Right lobe of liver (tissue), 6 donors: ENCODE measurements at places on chromosomes 5 and 9.

DNA sequence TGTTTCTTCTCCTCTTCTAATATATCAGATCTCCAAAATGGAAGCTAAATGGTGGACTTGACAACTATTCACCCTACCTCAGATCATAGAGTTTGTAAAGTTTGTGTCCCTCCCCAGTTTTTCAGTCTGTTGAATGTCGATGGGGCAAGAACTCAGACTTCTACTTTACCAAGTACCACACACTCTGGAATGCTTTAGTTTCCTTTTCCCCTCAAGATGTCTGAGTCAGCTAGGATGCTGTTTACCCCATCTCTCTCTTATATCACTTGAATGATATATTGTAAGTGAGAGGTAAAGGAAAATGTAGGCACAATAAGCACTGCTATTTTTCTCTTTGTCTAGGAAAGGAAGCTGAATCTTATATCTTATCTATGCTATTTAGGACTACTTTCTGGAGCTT is 25.9 kb upstream of the TAL2 start:
- H3K4me3 ChIP-seq: no peak overlapping the region
- DNase-seq: no peak
- H3K27me3 ChIP-seq: no peaks in the 10 kb centered on the region
- no peaks in the 10 kb centered on the region for H3K4me1 ChIP-seq
- no peak overlapping the region for H3K27ac ChIP-seq

- H3K36me3 ChIP-seq: no peaks in the 10 kb centered on the region
- H3K4me1 ChIP-seq: no peaks in the 10 kb centered on the region
- H3K27me3 ChIP-seq: no peaks in the 10 kb centered on the region
- H3K27ac ChIP-seq: peak overlapping the region; percentile 47
- DNase-seq: peak; percentile 75
Observed at GRCh38 chr5:32709750-32710549, 1.2 kb upstream of the NPR3 start.

DNA sequence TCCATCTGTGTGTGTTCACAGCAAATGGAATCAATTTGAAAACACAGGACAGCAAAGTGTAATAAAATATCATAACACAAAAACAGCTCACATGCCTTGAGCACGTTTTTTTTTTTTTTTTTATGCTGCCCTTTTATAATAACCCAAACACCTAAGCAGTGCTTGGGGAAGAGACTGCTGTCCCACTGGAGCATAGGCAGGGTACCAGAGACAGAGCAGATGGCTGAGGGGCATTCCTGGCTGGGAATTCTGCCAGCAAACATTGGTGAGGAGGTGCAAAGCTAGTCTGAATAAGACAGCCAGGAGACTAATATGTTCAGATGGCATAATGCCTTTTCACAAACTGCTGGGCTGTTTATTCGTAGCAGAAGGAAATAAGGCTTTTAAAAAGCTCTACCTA is 58.1 kb upstream of the SV2C start:
- H3K4me1 ChIP-seq: no peaks in the 10 kb centered on the region
- H3K27ac ChIP-seq: no peak overlapping the region
- no peak overlapping the region for H3K4me3 ChIP-seq
- H3K36me3 ChIP-seq: no peaks in the 10 kb centered on the region

DNA sequence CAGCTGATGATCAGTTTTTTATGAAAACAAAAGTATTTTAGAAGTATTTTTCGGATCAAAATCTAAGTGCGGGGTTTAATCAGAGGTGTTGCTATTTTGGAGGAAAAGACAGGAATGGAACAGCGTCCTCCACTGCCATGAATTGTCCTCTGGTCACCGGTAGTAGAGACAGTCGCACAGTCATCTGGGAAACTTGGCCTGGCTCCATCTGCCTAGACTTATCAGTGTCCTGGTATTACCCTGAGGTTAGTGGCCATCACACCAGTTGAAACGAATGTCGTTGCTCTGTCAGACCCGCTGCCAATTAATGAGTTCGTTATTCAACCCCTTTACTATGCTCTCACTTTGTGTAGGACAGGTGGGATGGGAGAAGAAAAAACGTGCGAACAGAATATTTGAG is 8.2 kb downstream of the TLX3 start:
- H3K36me3 ChIP-seq: no peaks in the 10 kb centered on the region
- no peaks in the 10 kb centered on the region for H3K4me1 ChIP-seq
- DNase-seq: no peak
- H3K27me3 ChIP-seq: peaks cover 13% of the 10 kb centered on the region

GRCh38 chr5:25414742-25415141 is 770.0 kb upstream of the CDH10 start:
- no peaks in the 10 kb centered on the region for H3K27me3 ChIP-seq
- H3K27ac ChIP-seq: no peak overlapping the region
- no peak overlapping the region for H3K4me3 ChIP-seq
- no peaks in the 10 kb centered on the region for H3K36me3 ChIP-seq
- H3K4me1 ChIP-seq: no peaks in the 10 kb centered on the region

DNA sequence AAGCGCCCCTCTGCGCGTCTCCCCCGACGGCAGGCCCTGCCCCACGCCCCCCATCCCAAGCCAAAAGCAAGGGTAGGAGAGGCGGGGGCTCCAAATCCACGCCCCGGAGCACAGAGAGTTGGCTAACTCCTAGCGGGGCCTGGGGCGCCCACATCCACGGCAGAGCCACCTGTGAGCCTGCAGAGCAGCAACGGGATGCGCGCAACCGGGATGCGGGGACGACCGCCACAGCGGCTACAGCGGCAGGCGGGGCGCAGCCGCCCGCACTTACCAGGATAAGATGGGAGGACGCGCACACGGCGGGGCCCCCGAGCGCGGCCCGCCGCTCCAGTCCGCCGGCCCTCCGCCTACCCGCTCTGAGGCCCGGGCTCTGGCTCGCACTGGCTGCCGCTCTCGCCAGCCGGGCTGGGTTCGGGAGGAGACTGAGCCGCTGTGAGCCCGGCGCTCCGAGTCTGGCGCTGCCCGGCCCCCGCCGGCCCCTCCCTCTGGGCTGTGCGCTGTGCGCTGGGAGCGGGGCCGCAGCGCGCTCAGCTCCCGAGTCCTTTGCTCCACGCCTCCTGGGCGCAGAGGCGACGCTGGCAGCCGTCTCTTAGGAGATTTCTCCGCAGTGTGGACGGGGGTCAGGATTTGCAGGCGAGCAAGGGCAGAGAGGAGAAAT is at the start of gene SLC24A2:
TSS of gene SLC24A2 (minus strand) at position 424 of the 658 bp plus-strand sequence.
- H3K4me1 ChIP-seq: no peaks in the 10 kb centered on the region
- no peaks in the 10 kb centered on the region for H3K27me3 ChIP-seq
- no peak within 1 kb of the TSS for H3K27ac ChIP-seq
- H3K36me3 ChIP-seq: no peaks in the 10 kb centered on the region
- no peak within 1 kb of the TSS for H3K4me3 ChIP-seq
- DNase-seq: no peak

DNA sequence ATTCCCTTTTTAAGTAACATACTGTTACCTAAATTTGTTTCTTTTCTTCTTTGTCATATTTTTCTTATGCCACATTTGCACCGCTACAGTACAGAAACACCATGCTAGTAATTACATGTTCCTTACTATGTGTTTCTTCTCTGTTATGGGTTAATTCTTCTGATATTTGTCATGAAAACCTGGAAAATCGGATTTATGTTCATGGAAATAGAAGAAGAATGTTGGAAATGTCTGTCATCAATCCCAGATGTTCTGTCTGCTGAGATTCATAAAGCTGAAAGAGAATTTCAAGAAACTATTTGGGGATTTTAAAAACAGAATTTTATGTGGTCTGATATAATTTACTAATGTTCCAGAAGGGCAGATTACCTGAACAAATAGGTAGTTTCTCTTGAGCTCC is 305.2 kb upstream of the NREP start:
- no peaks in the 10 kb centered on the region for H3K4me1 ChIP-seq
- H3K27ac ChIP-seq: no peak overlapping the region
- no peak overlapping the region for H3K4me3 ChIP-seq

DNA sequence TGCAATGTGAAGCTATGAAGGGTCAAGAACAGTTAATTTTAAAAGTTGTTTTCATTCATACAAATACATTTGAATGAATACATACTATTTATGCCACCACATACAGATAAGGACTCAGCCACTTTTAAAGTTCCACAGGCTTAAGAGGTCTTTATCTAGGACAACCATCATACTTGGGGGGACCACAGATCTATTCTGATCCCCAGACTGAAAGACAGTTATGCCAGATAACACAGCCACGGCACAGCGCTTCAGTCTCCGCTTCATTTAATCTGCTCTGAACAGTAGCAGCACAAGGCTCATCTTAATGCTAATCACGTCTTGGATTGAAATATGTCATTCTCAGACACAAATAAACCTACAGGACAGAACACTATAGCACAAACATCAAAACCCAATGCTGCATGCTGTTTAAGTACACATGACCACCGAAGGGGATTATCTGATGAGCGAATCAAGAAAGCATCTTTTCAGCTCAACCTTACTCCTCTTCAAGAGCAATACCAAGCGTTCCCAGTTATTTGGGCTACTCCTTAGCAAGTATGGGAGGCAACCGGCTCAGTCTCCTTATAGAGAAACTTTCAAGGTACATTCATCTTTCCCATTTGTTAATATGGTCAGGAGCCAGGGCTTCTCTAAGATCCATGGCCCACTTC is 33.3 kb downstream of the PUM3 start:
- no peak for DNase-seq
- H3K27me3 ChIP-seq: no peaks in the 10 kb centered on the region
- peaks cover 20% of the 10 kb centered on the region for H3K36me3 ChIP-seq
- no peaks in the 10 kb centered on the region for H3K4me1 ChIP-seq
- H3K27ac ChIP-seq: no peak overlapping the region

DNA sequence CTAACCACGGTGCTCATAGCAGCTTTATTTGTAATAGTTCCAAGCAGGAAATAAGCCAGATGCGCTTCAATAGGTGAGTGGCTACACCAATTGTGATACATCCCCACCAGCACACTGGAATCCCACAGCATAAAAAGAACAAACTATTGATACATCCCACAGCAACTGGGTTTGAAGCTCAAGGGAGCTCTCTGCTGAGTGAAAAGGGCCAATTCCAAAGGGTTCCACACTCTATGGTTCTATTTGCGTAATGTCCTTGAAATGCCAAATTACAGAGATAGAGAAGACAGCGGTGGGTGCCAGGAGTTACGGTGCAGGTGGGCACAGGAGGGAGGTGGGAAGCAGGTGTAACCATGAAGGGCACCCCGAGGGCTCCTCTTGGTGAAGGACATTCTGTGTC is 155.3 kb upstream of the PPP1R26 start:
- no peak overlapping the region for H3K27ac ChIP-seq
- H3K27me3 ChIP-seq: no peaks in the 10 kb centered on the region
- no peak for DNase-seq
- no peaks in the 10 kb centered on the region for H3K36me3 ChIP-seq

DNA sequence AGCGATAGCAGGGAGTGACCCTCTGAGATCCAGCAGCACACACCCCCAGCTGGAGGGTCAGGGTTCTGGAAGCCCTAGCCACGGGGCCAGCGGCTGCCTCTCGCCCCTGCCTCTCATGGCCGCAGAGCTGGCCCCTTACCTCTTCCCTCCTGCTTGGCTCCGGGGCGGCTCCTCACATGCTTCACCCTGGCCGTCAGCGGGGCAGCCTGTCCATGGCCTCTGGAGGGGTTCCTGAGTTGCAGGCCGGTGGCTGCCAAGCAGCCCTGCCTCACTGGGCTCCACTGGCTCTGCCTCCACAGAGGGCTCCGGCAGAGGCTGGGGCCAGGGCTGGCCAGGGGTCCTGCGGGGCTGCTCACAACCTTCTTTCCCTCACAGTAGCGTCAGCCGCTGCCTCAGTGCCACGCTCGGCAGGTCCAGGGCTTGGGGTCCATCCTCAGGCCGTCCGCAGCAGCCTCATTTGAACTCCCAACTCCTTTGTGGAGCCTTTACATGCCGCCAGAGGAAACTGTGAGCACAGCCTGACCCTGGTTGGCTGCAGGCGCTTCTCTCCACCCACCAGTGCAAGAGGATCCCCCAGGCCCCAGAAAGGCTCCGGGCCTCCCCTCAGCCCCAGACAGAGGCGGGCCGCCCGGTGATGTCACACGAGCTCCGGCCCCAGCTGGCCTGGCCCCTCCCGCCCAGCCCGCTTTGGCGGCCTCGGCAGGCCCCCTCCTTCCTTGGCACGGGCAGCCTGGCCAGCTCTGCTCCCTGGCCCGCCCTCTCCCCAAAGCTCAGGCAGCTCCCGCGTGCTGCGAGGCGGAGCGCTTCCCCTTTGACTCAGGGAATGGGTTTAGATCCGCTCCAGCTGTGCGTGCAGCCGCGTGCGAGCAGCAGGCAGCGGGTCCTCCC is at the start of gene ANGPTL2:
TSS of gene ANGPTL2 (minus strand) at position 460 of the 888 bp plus-strand sequence. CDS start 13,904 bp downstream, outside the sequence.
- no peaks in the 10 kb centered on the region for H3K4me1 ChIP-seq
- H3K27ac ChIP-seq: peak within 1 kb of the TSS; percentile 47
- peak; percentile 65 for DNase-seq
- no peaks in the 10 kb centered on the region for H3K36me3 ChIP-seq
- H3K27me3 ChIP-seq: no peaks in the 10 kb centered on the region

DNA sequence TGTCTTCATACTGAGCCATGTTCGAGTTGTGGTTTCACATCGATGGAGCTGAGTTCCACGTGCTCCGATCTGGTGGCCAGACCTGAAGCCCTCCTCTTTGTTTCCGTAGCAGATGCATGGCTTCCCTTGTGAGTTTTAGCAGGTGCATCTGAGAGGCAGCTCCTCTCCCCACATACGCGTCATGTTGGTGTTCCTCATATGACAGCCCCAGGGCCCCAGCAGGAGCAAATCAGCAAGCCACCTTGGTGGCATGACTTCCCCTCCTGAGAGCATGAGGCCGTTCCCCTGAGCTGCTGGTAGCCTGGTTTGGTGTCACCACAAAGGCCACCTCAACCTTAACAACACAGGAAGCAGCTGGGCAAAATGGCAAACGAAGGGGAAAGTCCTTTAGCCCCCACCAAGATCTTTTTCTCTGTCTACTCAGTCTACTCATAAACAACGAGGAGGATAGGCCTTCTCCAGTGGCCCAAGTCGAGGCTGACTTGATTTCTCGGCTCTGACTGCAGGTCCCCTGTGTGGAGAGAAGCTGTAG is 5.9 kb downstream of the CYFIP2 start:
- no peaks in the 10 kb centered on the region for H3K27me3 ChIP-seq
- peaks cover 10% of the 10 kb centered on the region for H3K4me1 ChIP-seq
- H3K27ac ChIP-seq: peak overlapping the region; percentile 30
- no peaks in the 10 kb centered on the region for H3K36me3 ChIP-seq

- no peaks in the 10 kb centered on the region for H3K4me1 ChIP-seq
- no peaks in the 10 kb centered on the region for H3K27me3 ChIP-seq
- no peak for DNase-seq
- H3K27ac ChIP-seq: no peak overlapping the region
Observed at GRCh38 chr5:40312205-40312604, 367.5 kb upstream of the PTGER4 start.

GRCh38 chr5:95565280-95565920 is 10.5 kb downstream of the ARSK start:
- H3K27ac ChIP-seq: no peak overlapping the region
- H3K36me3 ChIP-seq: no peaks in the 10 kb centered on the region
- no peaks in the 10 kb centered on the region for H3K27me3 ChIP-seq

GRCh38 chr9:19028835-19029451 is 4.1 kb downstream of the SAXO1 start:
- H3K27me3 ChIP-seq: no peaks in the 10 kb centered on the region
- no peak overlapping the region for H3K4me3 ChIP-seq
- DNase-seq: no peak
- no peaks in the 10 kb centered on the region for H3K4me1 ChIP-seq
- no peaks in the 10 kb centered on the region for H3K36me3 ChIP-seq
- no peak overlapping the region for H3K27ac ChIP-seq
